Urothelium cell line (cell line): ENCODE measurements at places on chromosomes 4 and X.
A peak's percentile ranks its signal among the peaks of the same experiment; 100 is the strongest.

- no peak for DNase-seq
Measured at GRCh38 chr4:1594871-1595788, 89.0 kb downstream of the FAM53A start.

DNA sequence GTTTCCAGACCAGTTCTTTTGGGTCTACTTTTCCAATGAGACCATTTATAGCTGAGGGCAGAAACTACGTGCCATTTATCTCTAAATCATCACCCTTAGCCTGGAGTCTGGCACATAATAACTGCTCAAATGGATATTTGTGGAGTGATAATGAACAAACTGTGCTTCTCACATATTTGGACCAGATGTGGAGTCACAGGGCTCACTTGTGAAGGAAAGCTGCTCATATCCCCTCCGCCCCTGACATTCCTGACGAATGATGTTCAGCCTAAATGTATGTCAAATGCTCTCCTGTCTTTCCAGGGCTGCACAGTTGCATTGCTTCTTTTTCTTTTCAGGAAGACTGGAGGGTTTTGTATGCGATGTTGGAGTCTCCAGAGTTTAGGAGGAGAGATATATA is 110.1 kb downstream of the GBA3 start:
- no peak for DNase-seq

GRCh38 chr4:132284910-132285426 is 864.1 kb upstream of the PCDH10 start:
- no peak for DNase-seq

DNA sequence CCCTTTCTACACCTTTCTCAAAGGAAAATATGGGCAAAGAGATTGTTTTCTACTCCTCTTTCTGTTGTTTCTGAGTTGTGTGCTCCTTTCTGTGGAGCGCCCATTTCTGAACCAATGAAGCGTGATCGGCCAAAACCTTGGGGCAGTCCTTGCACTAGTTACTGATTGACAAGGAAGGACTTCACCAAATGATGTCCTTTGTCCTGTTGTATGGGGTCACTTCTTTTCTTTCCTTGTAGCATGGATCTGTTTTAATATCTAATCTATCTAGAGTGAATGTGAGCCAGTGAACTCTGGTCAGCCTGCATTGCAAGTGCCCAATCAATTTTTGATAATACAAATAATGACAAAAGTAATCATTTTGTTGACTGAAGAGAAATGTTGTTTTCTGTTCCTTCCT is 94.5 kb downstream of the EGF start:
- DNase-seq: no peak

GRCh38 chrX:105553118-105553517 is 269.2 kb upstream of the NRK start:
- no peak for DNase-seq

DNA sequence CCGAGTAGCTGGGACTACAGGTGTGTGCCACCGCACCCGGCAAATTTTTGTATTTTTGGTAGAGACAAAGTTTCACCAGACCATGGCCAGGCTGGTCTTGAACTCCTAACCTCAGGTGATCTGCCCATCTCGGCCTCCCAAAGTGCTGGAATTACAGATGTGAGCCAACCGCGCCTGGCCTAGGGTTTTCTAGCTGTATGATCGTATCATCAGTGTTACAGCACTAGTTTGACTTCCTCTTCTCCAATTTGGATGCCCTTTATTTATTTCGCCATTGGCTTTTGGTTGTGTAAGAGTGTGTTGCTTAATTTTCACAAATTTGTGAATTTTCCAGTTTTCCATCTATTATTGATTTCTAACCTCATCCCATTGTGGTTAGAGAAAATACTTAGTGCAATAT is 5.2 kb downstream of the TKTL1 start:
- no peak for DNase-seq

- no peak for DNase-seq
Measured at GRCh38 chrX:119693996-119694451, 1.1 kb upstream of the SEPTIN6 start.

DNA sequence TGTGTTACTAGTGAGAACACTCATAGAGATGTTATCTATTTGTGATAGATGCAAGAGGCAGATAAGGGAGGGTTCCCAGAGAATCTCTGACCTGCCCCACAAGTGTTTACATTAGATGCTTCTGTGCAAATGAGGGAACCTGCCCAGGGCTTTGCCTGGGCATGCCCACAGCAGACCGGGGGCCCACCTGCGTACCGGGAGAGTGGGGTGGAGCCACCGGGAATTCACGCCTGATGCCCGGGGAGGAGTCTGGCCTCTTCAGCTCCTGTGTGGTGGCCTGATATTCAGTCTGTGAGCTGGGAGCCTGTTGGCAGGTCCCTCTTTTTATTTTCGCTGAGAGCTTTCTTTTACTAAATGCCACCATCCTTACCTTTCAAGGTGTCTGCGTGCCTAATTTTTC is 155.7 kb downstream of the SNCA start:
- peak; percentile 72 for DNase-seq

DNA sequence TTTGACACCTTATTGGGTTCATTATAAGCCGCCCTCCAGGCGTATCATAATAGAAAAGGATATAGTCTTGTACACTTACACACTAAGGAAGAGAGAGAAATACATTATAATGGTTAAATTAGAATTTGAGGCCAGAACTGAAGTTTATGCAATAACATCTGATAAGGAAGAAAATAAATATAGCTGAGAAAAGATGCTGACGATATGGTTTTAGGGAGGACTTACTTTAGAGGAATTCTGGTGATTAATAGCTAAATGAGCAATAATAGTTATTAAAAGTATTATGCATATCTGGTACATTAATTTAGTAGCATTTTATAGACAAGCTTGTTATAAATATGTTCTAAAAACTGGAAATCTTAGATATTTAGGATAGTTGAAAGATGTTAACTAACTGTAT is 12.1 kb downstream of the MCUB start:
- DNase-seq: no peak

GRCh38 chr4:82371497-82371896 is 2.3 kb downstream of the HNRNPD start:
- no peak for DNase-seq

- DNase-seq: no peak
Measured at GRCh38 chr4:2511645-2512131, 24.8 kb upstream of the FAM193A start.

- DNase-seq: no peak
Measured at GRCh38 chr4:152172146-152172545, 363.7 kb downstream of the FBXW7 start.

GRCh38 chr4:140515423-140515822 is 8.5 kb upstream of the ELMOD2 start:
- DNase-seq: no peak

DNA sequence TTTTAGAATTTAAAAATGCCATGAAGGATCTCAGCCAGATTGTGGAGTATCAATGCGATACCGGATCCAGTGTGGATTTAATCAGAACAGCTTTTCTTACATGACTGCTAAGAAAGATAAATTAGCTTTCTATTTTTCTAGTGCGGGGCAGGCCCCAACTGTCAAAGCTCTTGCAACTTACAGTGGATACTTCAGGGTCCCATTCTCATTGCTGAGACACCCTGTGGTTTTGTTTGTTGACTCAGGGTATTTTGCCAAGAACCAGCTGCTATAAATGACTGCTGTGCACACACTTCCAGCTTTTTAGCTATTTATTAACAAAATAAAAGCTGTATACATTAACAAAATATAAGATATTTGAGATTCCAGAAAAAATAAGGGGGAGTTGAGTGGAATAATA is 166.4 kb downstream of the DCLK2 start:
- no peak for DNase-seq

DNA sequence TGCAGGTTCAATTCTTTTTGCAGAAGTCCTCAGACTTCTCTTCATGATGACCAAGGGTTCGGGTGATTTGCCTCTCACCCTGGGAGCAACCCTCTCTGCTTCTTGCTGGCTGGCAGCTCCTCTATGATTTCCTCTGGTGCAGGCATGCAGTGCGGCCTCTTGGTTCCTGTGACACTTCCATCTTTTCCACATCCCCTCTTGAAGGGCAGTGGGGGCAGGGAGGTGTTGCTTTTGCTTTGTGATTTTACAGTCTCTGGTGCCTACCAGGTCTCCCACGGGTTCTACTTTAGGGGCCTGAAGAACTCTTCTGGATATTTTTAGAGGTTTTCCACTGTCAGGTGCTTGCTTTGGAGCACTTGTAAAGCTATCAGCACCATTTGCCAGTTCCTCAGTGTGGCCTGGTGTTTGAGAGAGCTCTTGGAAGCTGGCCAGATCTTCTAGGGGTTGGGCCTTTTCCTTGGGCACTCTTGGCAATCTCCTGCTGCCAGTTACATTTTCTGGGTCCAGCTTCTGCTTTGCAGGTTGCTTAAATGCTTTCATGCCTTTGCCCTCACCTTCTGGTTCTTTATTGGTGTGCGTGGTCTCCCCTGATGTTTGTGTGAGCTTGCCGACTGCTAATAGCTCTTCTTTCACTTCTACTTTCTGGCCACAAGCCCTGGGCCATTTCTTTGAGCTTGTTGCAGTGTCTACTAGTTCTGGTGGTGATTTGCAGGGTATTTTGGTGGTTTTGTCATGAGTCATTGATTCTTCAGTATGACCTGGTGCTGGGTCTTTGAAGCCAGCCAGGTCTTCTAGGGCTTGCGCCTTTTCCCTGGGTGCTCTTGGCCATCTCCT is 11.5 kb upstream of the CHST7 start:
- DNase-seq: no peak

DNA sequence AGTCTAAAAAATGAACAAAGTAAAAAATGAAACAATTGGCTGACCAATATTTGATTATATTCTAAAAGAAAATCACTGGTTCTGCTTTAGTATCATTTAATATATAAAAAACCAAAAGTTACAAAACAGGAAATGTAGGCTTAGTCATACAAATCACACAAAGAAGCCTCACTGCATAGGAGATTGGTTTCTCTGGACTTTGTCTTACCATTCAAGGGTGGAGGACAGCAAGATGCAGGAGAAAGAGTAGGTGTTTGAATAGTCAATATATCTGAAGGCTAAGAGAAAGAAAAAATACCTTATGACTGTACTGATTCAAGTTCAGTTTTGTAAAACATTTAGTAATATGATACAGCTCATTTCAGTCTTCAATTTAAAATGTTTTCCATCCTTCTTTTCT is 28.6 kb upstream of the TAF9B start:
- DNase-seq: no peak

DNA sequence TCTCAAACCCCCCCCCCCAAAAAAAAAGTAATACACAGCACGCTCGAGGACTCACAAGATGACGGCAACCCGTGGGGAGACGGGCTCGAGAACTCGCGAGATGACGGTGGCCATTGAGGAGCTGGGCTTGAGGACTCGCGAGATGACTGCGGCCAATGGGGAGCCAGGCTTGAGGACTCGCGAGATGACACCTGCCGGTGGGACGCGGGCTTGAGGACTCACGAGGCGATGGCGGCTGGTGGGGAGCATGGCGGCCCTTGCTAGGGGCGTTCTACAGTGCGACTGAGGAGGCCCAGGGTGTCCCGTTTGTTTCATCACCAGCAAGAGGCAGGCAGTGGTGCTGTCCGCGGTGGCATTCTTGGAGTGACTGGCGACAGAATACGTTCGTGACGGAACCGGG is 172.4 kb upstream of the MAGEB16 start:
- DNase-seq: no peak

DNA sequence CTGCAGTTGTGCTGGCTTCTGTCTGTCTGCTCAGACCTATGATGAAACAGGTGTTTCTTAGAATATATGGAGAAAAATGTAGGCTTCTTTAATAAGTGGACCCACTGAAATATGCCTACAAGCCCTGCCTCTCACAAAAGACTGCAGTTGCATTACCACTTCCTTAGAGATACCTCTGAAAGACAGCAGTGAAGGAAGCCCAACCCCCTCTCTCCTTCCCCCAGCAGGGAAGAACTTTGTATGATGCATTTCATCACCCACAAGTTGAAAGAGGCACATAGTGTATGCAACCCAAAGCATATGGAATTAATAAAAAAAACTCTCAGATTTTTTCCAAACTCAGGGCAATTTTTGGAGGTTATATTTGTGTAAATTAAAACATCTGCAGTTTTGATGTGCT is 916.7 kb downstream of the TECRL start:
- no peak for DNase-seq

DNA sequence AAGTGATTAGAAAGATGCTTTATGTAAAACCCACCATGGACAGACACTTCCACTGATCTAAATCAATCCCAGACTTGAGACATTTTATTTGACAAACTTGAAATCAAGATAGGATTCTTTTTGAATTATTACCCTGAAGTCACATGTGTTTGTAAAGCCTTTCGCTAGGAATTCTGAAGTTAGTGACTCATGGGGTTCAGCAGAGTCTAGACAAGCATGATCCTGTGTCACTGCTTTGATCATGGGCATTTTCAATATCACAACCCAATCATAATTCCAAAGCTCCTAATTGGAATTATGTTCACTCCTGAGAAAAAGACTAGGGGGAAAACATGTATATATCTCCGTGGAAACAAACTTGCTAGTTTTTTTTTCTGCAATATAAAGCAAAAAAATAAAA is 67.5 kb upstream of the BMP3 start:
- peak; percentile 5 for DNase-seq

- DNase-seq: no peak
Measured at GRCh38 chrX:29130905-29131304, 543.7 kb downstream of the IL1RAPL1 start.

GRCh38 chr4:12691168-12691567 is 793.0 kb downstream of the RAB28 start:
- no peak for DNase-seq

- DNase-seq: no peak
Measured at GRCh38 chr4:6912441-6912840, 2.8 kb downstream of the TBC1D14 start.

- no peak for DNase-seq
Measured at GRCh38 chr4:52956691-52957090, 94.6 kb downstream of the RASL11B start.

- DNase-seq: no peak
Measured at GRCh38 chrX:23904096-23904495, 3.6 kb downstream of the APOO start.

- DNase-seq: no peak
Measured at GRCh38 chrX:142002471-142002870, 98.8 kb downstream of the MAGEC1 start.

- peak; percentile 67 for DNase-seq
Measured at GRCh38 chr4:105471566-105472176, 2.2 kb downstream of the PPA2 start.

GRCh38 chr4:22434895-22435294 is 81.0 kb downstream of the ADGRA3 start:
- peak; percentile 17 for DNase-seq

GRCh38 chr4:150943818-150944217 is 71.3 kb downstream of the LRBA start:
- DNase-seq: no peak

DNA sequence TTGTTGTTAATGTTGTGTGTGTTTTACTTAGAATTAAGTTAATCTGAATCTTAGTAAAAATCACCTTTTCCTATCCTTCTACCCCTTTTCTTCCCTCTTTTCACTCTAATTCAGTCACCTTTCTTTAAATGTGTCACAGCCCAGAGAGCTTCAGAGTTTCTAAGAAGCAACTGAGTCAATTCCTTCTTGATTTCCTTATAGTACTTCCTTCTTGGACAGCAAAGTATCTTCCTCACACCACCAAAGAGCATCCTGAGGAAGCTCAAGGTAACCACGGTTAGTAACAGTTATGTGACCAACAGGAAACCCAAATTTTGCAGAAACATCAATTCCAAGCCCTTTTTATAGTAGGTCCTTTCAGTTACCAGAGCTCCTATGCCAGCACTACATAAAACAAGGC is 243.2 kb upstream of the BMP3 start:
- no peak for DNase-seq

- DNase-seq: peak; percentile 14
Measured at GRCh38 chrX:135596495-135596894, 76.0 kb downstream of the INTS6L start.

- DNase-seq: no peak
Measured at GRCh38 chr4:176850436-176850835, 57.7 kb upstream of the VEGFC start.
